ENCODE measurements at places on chromosomes 5 and 9.

GRCh38 chr5:42605490-42605889, 151.1 kb upstream of the CCDC152 start:
- DNase-seq, result no peak

DNA sequence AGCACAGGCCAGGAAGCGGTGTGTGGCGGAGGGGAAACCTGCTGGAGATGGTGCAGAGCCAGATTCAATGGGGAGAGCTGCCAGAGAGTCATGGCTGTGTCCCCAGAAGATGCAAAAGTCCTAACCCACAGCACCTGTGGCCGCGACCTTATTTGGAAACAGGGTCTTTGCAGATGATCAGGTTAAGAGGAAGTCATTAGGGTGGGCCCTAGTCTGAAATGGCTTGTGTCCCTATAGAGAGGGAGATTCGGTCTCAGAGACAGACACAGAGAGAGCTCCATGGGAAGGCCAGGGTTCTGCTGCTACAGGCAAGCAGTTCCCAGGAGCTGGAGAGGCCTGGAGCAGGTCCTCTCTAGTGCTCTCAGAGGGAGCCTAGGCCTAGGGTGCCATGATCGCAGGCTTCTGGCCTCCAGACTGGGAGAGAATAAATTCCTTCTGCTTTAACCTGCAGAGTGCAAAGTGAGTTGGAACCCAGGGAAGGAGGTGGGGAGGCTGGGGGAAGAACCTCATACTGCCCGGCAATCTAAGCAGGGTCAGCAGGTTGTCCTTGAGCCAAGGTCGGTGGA, 1.9 kb upstream of the LPCAT1 start:
- no peak for DNase-seq

DNA sequence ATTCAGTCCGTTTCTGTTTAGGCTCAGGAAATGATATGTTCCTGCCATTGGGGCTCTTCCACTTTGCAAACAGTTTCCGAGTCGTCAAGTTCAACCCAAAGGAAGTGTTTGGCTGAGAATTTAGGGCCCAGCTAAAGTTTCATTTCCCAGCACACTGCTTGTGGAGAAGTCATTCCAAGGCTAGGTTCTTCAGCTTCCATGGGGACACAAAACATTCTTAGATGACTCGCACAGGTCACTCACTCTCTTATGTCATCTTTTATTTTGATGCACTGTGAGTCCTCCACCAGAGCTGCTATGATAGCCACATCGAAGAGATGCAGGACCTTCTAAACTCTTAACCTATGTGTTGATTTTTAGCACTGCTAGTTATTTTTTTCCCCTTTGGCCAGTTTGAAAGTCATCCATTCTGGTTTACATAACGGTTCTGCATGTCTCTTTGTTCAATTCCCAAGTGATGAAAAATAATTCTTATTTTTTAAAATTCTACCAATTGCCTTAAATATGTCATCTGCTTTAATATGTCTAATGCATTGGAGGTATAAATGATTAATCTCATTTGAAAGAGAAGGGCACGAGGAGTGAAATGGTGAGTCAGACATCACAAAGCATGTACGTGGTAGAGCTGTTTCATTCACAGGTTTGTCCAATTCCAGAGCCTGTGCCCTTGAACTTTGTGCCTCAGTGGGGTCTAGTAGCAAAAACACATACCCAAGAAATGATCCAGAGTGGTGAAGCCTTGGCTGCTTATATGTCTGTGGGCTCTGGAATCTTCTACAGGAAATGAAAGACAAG, 84.3 kb downstream of the ZNF462 start:
- no peak for DNase-seq

GRCh38 chr5:170917113-170917512, 55.3 kb downstream of the RANBP17 start:
- DNase-seq, result no peak

DNA sequence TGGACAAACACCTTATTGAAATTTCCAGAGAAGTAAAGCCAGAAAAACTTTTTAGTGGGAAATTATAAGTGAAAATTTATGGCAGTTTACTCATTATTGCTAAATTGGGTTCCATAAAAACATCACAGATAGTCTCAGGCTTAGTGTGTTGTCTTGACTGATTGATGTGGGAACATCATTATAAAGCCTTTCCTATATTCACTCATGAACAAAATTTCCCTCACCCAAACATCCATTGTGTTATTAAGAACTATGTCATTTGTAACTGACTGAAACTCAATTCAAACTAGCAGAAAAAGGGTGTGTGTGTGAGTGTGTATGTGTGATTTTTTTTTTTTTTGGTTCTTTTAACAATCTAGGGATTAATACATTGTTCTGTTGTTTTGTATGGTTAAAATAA, 143.7 kb upstream of the SEMA6A start:
- DNase-seq, result no peak

- DNase-seq, result peak; percentile 20
Observed at GRCh38 chr9:81604306-81605169, 84.8 kb downstream of the TLE1 start.

DNA sequence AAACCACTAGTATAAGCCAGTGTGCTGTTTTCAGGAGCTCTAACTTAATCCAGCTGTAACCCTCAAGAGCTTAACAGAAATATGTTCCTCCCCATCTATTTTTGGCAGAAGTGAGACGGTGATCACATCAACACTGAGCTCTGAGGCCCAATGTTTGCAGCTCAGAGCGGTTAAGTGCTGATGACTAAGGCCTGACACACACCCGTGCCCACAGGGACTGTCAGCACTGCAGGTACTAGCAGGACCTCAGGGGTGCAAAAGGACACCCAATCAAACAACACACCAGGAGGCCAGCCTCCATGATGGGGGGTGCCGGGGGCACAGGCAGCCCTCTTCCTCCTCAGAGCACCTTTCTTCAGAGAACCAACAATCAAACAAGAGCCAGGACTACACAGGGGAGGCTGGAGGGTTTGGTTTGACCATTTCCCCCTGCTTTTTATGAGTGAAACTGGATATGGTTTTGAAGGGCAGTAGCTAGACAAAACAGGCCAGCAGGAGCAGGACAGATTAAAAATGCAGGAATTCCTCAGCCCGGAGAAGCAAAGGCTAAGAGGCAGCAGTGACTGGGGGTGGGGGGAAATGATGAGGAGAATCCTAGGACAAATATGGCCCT, 61.3 kb downstream of the RAPGEF1 start:
- DNase-seq, result peak; percentile 98

- no peak for DNase-seq
Observed at GRCh38 chr9:81849631-81850259, 78.5 kb upstream of the SPATA31D4 start.

GRCh38 chr5:7331131-7331530, 64.8 kb upstream of the ADCY2 start:
- DNase-seq, result no peak

DNA sequence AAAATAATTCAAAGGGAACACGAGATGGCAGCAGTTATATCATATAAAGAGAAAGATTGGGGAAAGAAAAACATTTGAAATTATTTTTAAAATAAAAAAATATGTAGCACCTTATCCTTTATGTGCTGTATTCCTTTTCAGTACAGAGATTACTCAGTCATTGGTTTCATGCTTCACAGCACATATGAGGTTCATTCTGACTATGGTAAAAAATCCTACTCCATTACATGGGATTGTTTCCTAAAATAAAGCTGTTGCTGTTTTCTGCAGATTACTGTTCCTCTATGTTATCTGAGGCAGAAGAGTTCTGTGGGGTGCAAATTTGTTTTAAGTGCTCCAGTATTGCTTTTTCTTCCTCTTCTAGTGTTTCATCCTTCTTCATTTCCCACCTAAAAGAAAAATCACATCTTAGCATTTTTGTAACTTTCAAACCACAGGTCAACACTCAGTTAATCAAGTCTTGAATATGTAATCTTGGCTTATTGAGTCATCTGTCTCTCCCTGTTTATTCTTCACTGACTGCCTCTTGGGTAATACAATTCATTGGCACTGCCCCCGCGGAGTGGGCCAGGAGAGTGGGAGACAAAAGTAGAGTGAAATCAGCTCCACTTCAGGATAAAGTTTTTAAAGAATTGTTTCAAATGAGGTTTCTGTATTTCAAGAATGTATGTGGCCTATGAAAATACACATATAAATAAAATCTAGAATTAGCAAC, 412.5 kb upstream of the POU5F2 start:
- peak; percentile 22 for DNase-seq

- peak; percentile 25 for DNase-seq
Observed at GRCh38 chr9:137804908-137805630, 72.5 kb upstream of the CACNA1B start.

DNA sequence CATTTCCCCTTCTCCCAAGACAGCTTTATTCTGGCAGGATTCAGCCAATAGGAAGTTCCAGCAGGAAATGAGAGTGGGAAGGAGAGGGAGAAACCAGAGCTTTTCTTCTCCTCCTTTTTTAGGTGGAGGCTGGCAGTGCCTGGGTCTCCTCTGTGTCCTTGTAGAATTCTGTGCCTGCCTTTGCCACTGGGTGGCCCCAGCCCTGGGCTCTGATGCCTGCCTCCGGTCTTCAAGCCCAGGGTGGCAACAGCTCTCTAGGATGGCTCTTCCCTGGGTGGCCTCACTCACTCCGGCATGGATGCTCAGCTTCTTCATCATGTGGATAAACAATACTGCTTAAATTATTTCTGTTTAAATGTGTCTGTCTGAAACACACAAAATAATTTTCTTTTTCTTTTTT, 694.8 kb downstream of the SEMA5A start:
- no peak for DNase-seq

DNA sequence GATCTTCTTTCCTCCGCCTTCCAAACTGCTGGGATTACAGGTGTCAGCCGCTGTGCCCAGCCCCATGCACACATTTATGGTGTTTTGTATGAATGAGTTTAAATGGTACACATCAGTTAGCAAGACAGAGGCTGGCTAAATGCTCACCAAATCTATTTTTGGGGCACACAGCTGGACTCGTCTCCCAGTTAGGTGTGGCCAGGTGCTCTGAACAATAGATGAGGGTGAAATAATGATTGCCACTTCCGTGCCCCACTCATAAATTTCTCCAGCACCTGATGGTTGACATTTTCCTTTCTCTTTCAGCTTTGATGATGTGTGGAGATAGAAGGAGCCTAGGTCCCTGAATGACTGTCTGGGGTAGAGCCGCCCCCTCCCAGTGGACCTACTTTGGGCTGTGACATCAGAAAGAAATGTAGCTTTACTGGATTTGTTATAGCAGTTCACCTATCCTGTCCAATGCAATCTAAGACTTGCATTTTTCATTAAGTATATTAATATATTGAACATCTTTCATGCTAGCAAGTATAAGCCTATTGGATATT, 8.6 kb upstream of the RAPGEF1 start:
- no peak for DNase-seq

Data from fibroblast of skin of right quadriceps (primary cell).